ENCODE measurements at places on chromosomes 5 and 9.

- DNase-seq: peak; percentile 26
Observed at GRCh38 chr5:39376293-39376714, 12.0 kb upstream of the C9 start.

DNA sequence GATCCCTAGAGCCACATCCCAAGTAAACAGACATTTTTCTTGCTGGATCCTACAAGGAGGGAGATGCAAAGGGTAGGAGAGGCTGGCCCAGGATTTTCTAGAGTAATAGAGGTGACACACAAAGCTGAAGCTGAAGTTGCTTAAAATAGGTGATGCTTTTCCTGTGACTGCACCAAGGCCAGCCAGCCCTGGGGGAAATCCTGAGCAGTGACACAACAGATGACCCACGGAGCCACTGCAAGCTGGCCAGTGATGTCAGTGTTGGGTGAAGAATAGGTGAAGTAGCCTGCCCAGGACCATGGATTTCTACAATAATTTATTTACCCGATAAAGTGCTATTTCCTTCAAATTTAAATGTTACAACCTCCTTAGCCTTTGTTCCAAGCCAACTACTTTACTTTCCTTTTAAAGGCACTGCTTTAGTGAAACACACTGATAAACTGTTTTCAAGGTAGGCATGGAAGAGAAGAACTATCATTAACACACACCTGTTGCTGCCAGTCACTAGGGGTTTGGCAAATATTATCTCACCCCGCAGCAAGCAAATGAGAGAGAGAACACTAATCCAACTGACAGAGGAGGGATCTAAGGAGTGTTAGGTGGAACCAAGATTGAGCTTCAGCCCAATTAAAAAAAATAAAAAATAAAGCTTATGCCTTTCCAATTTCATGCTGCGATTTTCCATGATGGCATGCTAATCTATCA, 123.5 kb downstream of the CTNND2 start:
- no peak for DNase-seq

- DNase-seq: peak; percentile 40
Observed at GRCh38 chr5:149581931-149582768, 852 bp downstream of the ARHGEF37 start.

DNA sequence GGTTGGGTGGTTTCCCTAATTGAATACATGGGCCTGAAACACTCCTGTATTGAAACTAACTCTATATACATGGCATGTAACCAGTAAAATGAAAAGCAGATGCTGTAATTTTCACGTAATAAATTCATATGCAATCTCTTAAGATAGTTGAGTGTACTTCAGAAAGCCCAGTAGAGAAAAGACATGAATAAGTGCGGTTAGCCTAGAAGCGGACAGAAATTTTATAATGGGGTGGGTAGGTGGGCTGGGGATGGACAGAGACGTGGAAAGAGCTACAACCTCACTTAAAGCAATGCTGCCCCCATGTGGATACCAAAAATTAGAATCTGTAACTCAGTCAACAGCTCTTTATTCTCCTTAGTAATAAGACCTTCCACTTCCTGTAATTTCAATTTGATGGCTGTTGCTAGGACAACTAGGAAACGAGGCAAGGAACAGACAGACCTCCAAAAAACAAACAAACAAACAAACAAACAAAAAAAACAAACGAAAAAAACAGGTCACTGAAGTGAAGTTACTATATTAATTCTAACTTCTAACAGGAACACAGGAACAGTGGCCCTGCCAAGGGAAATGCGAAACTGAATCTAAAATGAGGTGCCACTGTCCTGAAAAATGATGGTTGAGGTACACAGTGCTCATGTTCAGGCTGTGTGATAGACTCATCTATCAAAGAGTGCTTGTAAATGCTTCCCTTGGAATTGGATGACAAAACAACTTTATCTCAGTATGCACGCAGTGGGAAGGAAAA, 103.4 kb upstream of the GNA14 start:
- peak; percentile 37 for DNase-seq

All from NCI-H1092 (cell line).